ENCODE measurements at places on chromosomes 5 and 9.

DNA sequence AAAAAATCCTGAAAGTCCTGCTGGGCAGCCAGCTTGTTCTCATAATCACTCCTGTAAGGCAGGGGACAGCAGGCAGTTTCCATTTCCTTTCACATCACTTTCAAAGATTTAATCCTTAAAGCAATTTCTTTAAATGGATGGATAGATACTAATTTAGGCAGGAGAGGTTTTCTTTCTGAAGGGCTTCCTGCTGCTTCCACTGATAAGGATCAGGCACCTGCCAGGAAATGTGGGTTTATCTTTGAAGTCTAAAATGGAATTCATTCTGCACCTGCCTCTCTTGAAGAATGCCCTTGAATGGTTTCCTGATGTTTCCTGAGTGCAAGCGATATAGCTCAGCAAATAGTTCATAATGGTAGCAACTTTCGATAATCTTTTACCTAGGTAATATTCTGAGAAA, 64.5 kb downstream of the STARD4 start:
- DNase-seq: no peak

DNA sequence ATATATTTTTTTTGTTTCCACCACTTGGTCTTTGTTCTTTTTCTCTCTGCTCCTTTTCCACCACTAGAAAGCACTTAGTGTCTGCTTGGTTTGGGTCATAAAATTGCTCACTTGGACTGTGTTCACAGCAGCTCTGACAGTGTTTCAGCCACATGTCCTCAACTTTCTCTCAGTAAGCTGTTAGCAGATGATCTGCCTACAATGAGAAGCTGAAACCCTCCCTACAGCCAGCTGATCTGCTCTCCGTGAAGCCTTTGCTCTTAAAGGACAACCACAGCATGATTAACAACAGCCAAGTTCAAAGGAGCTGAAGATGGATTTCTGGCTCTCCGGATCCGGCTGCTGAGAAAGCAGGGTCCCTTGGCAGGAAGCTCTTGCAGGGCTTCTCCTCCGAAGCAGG, 31.6 kb downstream of the PRLR start:
- no peak for DNase-seq

DNA sequence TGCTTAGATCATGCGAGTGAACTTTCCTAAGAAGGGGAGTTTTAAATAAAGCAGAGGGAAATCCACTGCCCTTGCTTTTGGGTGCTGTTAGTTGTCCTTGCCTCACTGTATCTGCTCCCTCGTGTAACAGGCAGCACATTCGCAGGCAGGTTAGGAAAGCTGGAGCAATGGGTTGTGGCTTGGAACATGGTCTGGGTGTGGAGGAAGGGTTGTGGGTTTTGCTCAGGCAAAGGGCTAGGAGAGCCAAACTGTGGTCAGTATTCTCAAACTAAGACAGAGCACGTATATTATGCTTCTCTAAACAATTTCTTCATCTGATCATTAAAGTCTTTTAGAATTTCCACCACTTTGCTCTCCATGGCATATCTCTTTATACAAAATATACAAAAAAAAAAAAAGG, 135.7 kb downstream of the FANCC start:
- DNase-seq: no peak

GRCh38 chr9:89052470-89053097, 61.3 kb downstream of the S1PR3 start:
- no peak for DNase-seq

DNA sequence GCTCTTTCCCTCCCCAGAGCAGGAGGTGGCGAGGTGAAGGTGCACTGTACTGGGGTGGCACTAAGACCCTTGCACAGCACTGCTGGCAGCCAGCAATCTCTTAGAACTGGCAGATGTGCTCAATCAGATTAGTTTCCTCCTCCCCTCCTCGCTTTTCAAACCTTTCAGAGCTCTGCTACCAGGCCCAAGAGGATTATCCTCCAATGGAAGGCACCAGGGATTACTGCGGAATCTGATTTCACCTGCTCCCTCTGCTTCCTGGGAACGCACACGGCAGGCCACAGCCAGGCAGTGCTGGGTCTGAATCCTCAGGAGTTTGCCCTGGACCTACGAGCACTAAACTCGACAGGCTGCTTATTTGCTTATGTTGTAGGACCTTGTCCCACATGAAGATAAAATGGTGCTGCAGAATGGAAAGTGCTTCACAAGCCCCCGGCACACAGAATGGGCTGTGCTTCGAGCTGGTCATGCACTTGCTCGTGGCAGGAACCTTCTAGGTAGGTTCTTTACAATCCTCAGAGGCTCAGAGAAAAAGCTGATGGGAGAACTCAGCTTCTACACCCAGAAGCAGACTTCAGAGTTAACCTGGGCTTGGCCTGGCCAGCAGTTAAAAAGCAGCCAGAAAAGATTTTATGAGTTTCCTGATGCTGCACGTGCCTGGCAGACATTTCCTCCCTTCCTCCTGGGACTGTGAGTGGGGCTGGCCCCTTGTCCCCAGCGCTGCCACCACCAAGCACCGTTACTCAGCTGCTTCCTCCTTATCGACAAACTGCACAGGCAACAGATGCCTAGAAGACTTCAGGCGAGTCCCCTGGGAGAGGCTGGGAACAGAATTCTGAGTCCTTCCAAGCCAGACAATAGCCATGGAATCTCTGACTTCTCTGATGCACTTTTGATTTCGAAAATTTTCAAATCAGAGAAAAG, 33.1 kb downstream of the FABP6 start:
- DNase-seq: no peak

- no peak for DNase-seq
These were observed 250.9 kb downstream of the YTHDC2 start for GRCh38 chr5:113764382-113764781.

DNA sequence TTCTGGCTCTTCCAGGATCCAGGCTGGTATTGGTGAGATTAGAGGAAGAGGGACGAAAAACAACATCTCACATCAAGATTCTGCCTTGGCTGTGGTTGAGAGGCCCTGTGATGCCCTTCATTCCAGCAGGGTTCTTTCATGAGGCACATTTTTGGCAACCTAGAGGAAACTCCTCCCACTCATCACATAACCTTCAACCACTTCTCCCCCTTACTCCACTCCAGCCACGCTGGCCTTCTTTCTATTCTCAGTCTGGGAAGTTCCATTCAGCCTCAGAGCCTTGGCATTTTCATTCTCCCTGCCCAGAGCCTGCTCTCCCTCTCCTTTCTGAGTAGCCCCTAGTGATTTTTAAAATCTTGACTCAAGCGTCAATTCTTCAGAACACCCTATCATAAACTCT, 337.5 kb downstream of the ZSWIM6 start:
- DNase-seq: no peak

DNA sequence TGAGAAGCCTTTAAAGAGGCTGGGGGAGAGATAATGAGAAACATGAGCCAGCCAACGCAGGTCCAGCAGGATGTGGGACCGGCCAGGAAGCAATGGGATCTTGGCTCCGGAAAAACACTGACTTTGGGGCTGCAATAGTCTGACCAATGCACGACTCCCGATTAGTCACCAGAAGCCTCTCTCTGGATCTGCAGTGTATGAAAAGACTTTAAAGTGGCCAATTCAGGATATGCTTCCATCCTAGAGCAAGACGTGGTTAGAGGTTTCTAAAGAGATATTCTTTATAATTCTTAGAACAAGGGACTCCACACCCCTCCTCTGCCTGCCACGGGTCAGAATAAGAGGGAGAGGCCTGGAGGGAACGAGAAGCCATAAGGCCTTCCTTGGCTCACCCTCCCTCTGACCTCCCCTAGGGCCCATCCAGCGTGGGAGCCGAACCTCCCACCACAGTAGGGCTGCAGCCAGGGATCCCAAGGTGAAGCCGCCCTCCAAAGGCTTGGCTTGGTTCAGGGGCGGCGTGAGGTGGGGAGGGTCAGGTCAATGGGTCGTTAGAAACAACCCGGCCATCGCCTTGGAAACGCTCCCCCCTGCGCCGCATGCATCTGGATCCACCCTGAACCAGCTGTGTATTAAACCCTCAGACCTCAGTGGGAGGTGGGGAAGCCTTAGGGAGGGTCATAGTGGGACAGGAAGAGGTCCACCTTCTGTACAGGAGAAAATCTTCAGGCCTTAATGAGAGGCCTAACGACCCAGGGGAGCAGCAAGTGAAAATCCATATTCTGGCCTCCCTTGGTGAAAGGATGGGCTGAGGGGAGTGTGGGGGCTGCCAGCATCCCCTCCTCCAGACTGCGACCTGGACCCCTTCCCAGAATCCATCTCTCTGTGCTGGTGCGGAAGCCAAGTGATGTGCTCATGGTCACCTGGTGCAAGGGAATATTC, 11.1 kb downstream of the FGF1 start:
- DNase-seq: peak; percentile 56

DNA sequence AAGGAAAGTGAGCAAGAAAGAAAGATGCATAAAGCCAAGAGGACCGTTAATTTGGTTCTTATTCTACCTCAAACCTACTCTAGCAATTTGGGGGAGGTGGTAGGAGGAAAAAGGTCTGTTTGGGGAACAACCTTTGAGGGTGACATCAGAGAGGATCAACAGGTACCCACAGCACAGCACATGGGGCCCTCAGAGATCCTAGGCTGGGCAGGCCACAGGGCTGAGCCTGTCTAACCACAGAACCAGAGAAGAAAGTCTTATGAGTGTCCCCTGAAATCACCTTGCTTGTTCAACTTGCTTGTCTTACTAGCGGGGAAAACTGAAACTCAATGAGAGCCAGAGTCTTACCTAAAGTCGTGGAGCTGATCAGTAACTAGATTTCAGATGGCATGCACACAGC, 385.2 kb downstream of the SPOCK1 start:
- DNase-seq: no peak
